ENCODE measurements at places on chromosomes 12 and 14. TPM values are rescaled to one million over a fixed set of nuclear protein-coding genes. Genes with fewer than 3 reads are reported as not detected.

The ANKRD13A gene
- total RNA-seq = 118 TPM

The RPL10L gene
- not detected for total RNA-seq

The CLEC4A gene
- total RNA-seq = not detected

The GLS2 gene
- total RNA-seq = 7.3 TPM

The PCNX4 gene
- total RNA-seq = 151 TPM

The BMP4 gene
- 8.7 TPM for total RNA-seq

The PTPRR gene
- total RNA-seq = 3.1 TPM

The OVCH1 gene
- total RNA-seq = not detected

The TAS2R46 gene
- 1.5 TPM for total RNA-seq

The PLEKHA5 gene
- total RNA-seq = 16.7 TPM

The RASSF8 gene
- total RNA-seq = 51.2 TPM

The TWF1 gene
- 167 TPM for total RNA-seq

The SAMD15 gene
- 1.2 TPM for total RNA-seq

The DPPA3 gene
- not detected for total RNA-seq

The PTGDR gene
- not detected for total RNA-seq

The RNF212B gene
- total RNA-seq = not detected

The SMIM10L1 gene
- total RNA-seq = 9.7 TPM

The MSRB3 gene
- 4.5 TPM for total RNA-seq

The UTP20 gene
- 31.3 TPM for total RNA-seq

The NTF3 gene
- not detected for total RNA-seq

The KIF5A gene
- not detected for total RNA-seq

The ZFYVE26 gene
- total RNA-seq = 20.0 TPM

The DNAH10 gene
- total RNA-seq = 0.15 TPM

The MYF6 gene
- total RNA-seq = not detected

The SLC5A8 gene
- total RNA-seq = not detected

The SPIC gene
- not detected for total RNA-seq

The TRIM9 gene
- total RNA-seq = 2.6 TPM

The MGAT4C gene
- not detected for total RNA-seq

The SLC16A7 gene
- 11.4 TPM for total RNA-seq

The LAG3 gene
- total RNA-seq = 0.40 TPM

The TAS2R7 gene
- total RNA-seq = not detected

The DPY19L2 gene
- 0.98 TPM for total RNA-seq

The TPH2 gene
- total RNA-seq = not detected

The FZD10 gene
- not detected for total RNA-seq

The INHBE gene
- total RNA-seq = not detected

The SLC38A4 gene
- total RNA-seq = not detected

The TEX22 gene
- total RNA-seq = 0.40 TPM

The BATF gene
- total RNA-seq = not detected

The SLC24A4 gene
- total RNA-seq = not detected

The CLEC9A gene
- not detected for total RNA-seq

The BTG1 gene
- total RNA-seq = 29.8 TPM

The KRT72 gene
- not detected for total RNA-seq

The AKAP3 gene
- 1.9 TPM for total RNA-seq

The JAG2 gene
- total RNA-seq = 57.1 TPM

The TTC9 gene
- total RNA-seq = 3.6 TPM

The NEUROD4 gene
- total RNA-seq = not detected

The RNASE7 gene
- total RNA-seq = not detected

The RFX4 gene
- not detected for total RNA-seq

The BEGAIN gene
- 3.8 TPM for total RNA-seq

The STYX gene
- 14.1 TPM for total RNA-seq

The RIPK3 gene
- not detected for total RNA-seq

The FGF6 gene
- not detected for total RNA-seq

The SLC17A8 gene
- total RNA-seq = not detected

The CPNE6 gene
- total RNA-seq = not detected

Measured in PC-3 (cell line).